Activated CD4-positive, alpha-beta T cell treated with anti-CD3 and anti-CD28 coated beads, Interleukin-2, amount 10 ng/mL, durations not matched to agents 7 days and 5 days (primary cell): ENCODE measurements at places on chromosomes 7 and 10. TPM values are rescaled to one million over a fixed set of nuclear protein-coding genes. Genes with fewer than 3 reads are reported as not detected.

The TAS2R4 gene
- 1.3 TPM for total RNA-seq

The GJD4 gene
- not detected for total RNA-seq

The EIF3A gene
- 145 TPM for total RNA-seq

The ICA1 gene
- total RNA-seq: 1.5 TPM

DNA sequence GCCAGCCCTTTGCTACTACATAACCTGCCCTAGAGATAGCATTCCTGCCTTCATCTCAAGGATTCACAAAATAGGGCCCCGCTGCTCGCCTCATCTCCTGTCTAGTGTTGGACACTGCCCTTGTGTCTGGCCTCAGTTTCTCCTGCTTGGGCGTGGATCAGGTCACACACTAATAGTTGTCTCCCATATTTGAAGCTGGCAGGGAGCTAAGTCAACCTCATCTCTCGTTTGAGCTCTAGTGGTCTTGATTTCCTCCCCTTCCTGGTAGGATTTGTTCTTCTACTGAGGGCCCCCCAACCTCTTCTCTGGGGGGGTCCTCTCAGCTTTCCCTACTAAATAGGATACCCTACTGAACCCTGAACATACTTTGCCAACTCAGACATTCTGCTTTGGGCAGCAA lies 42.2 kb downstream of the ADCYAP1R1 start:
- peaks cover 15% of the 10 kb centered on the region for H3K27me3 ChIP-seq
- no peaks in the 10 kb centered on the region for H3K4me1 ChIP-seq
- DNase-seq: no peak
- H3K36me3 ChIP-seq: no peaks in the 10 kb centered on the region

- no peaks in the 10 kb centered on the region for H3K36me3 ChIP-seq
- no peak overlapping the region for H3K27ac ChIP-seq
- no peaks in the 10 kb centered on the region for H3K27me3 ChIP-seq
- no peaks in the 10 kb centered on the region for H3K4me1 ChIP-seq
- peak; percentile 24 for DNase-seq
Measured at GRCh38 chr7:158353606-158354570, 233.7 kb downstream of the PTPRN2 start.

- H3K27me3 ChIP-seq: no peaks in the 10 kb centered on the region
- H3K4me1 ChIP-seq: peaks cover 32% of the 10 kb centered on the region
- H3K4me3 ChIP-seq: no peak overlapping the region
- no peak for DNase-seq
- H3K27ac ChIP-seq: no peak overlapping the region
Measured at GRCh38 chr7:106254525-106255116, 30.2 kb downstream of the NAMPT start.

DNA sequence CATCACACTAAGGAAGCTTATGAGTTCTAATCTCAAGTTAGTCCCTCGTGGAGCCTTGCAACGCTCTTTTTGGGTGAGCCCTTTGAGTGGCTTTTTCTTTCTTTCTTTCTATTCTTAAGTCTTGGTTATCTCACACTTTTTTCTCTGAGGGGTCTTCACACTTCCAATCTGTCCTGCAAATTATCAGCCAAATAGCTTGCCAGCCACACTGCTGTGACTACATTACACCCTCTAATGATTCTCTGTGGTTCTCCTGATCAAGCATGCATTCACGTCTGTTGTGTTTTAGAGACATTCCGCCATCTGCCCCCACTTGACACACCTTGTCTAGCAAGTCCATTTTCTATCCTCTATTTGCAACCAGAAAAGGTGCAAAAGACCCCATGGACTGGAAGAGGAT lies 340.2 kb downstream of the THSD7A start:
- H3K4me1 ChIP-seq: no peaks in the 10 kb centered on the region
- no peak overlapping the region for H3K4me3 ChIP-seq
- DNase-seq: no peak
- H3K36me3 ChIP-seq: no peaks in the 10 kb centered on the region
- H3K27me3 ChIP-seq: no peaks in the 10 kb centered on the region
- no peak overlapping the region for H3K27ac ChIP-seq

DNA sequence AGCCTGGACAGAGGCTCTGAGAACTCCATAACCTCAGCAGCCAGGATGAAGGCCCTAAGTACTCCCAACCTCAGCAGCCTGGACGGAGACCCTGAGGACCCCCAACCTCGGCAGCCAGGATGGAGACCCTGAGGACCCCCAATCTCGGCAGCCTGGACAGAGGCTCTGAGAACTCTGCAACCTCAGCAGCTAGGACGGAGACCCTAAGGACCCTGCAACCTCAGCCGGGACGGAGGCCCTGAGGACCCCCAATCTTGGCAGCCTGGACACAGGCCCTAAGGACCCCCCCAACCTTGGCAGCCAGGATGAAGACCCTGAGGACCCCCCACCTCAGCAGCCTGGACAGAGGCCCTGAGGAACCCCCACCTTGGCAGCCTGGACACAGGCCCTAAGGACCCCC lies 16.5 kb downstream of the RRP12 start:
- H3K27me3 ChIP-seq: no peaks in the 10 kb centered on the region
- no peak overlapping the region for H3K4me3 ChIP-seq
- no peak for DNase-seq
- no peaks in the 10 kb centered on the region for H3K4me1 ChIP-seq
- H3K36me3 ChIP-seq: peaks cover 18% of the 10 kb centered on the region

DNA sequence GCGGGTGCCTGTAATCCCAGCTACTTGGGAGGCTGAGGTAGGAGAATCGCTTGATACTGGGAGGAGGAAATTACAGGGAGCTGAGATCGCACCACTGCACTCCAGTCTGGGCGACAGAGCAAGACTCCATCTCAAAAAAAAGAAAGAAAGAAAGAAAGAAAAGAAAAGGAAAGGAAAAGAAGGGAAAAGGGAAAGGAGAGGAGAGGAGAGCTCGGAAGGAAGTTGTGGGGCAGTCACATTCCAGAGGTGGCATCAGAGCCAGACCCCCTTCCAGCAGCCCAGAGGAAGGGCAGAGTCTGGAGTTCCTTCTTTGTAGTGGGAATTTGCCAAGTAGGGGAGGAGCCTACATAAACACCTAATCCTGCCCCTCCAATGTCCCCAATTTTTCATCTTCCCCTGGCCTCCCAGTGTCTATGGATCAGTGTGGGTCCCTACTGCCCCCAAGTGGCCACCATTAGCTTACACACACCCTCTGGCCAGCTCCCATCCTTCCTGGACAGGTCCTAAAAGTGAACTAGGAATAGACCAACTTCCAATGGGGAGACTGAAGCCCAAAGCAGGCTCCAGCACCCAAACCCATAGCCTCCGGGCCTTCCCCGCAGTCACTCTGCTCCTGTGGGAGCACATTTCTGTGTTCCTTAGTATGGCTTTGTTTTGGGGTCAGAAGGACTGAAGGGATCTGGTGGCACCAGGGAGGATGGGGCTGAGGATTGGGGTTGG lies 39.6 kb upstream of the HSPB1 start:
- no peak overlapping the region for H3K27ac ChIP-seq
- H3K4me1 ChIP-seq: peaks cover 6% of the 10 kb centered on the region
- DNase-seq: peak; percentile 33
- H3K27me3 ChIP-seq: peaks cover 31% of the 10 kb centered on the region

DNA sequence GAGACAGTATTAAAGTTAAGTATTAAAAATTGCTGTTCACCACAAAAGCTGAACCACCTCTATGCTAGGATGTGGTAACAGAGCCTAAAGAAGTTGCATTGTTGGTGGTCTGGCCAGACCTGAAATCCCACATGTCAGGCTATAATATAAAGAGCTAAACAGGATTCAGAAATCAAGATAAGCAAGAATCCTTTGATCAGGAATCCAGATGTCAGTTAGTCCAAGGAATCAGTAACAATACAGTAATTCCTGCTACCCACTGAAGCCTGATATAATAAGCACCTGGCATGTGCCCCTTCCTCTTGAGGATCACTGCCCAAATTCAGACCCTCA lies 48.9 kb downstream of the ZNF277 start:
- H3K36me3 ChIP-seq: no peaks in the 10 kb centered on the region
- H3K4me3 ChIP-seq: no peak overlapping the region
- peaks cover 9% of the 10 kb centered on the region for H3K4me1 ChIP-seq
- H3K27me3 ChIP-seq: no peaks in the 10 kb centered on the region

DNA sequence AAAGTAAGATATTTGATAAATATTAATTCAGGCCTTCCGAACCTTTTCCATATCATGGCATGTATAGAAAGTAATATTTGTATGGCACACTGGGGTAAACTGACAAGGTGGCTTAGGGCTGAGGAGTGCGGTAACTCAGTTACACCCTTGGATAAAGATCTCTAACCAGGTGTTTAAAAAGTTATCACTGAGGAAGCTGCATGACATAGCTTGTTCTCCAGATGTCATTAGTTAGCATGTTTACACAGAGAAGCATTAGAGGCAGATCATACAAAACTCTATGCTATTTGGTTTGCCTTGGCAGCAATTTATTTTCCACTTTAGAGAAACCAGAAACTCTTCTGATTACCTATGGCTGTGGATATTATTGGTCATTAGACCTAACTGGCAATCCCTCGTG lies 118.2 kb downstream of the ST7 start:
- H3K4me3 ChIP-seq: no peak overlapping the region
- H3K36me3 ChIP-seq: no peaks in the 10 kb centered on the region
- DNase-seq: no peak
- no peaks in the 10 kb centered on the region for H3K27me3 ChIP-seq
- H3K4me1 ChIP-seq: peaks cover 16% of the 10 kb centered on the region
